ELR (cell line): ENCODE measurements at places on chromosomes 4 and X.

DNA sequence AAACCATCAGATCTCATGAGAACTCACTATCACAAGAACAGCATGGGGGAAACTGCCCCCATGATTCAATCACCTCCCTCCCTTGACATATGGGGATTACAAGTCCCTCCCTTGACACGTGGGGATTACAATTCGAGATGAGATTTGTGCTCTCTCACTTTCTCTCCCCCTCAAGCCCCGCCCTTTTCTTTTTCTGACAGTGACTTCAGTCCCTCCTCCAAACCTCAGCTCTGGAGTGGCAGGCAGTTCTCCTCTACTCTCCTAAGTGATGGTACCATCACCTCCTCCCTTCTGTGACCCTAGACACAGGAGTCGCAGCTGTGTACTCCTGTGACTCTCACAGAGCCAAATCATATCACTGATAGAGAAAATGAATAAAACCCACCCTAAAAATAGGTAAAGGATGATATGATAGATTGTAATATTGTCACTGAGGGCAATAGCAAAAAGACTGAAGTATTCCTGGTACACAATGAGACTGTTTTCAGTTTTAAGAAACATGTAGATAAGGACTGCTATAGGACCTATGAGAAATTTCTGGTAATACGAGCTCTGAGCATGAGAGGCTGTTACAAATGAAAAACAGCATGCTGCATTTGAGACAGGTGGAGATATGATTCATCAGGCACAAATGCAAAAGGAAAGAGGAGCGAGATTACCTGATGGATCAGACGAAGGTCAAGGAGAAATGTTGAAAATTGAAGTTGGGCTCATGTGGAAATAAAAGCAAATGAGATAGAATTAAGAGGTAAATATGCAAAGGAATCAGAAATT is 101.2 kb upstream of the CBLL2 start:
- DNase-seq, result no peak

DNA sequence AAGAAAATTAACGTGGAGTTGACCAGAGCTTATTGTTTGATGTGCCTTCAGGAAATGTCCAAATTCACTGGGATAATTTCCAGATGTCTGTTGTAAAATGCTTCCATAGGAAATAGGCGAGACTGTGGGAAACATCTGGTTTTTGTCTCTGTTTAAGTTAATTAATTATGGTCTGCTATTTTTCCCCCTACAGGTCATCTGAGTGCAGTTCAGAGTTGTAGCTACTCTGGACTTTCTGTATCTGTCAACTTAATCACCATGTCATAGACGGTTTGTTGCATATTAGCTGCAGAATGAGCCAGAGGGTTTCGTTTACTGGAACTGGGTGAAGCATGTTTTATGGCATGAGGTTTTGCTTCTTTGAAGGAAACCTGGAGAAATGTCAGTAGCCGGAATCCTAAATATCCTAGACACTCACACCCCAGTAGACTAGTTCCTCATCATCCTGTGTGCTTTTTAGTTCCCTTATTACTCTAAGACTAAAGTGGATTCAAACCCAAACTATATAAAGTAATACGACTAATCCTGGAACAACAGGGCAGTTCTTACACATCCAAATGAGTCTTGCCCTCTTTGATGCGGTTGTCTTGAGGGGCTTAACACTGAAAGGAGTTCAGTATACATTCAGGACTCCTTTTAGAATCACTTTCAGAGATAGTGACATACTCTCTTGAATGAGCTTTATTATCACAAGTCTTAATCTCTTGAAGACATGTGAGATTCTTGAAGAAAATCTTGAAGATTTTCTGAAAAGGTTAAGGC is 62.5 kb downstream of the PPEF1 start:
- no peak for DNase-seq

- DNase-seq, result no peak
These were observed 56.1 kb upstream of the EIF1AX start for GRCh38 chrX:20197641-20198210.

DNA sequence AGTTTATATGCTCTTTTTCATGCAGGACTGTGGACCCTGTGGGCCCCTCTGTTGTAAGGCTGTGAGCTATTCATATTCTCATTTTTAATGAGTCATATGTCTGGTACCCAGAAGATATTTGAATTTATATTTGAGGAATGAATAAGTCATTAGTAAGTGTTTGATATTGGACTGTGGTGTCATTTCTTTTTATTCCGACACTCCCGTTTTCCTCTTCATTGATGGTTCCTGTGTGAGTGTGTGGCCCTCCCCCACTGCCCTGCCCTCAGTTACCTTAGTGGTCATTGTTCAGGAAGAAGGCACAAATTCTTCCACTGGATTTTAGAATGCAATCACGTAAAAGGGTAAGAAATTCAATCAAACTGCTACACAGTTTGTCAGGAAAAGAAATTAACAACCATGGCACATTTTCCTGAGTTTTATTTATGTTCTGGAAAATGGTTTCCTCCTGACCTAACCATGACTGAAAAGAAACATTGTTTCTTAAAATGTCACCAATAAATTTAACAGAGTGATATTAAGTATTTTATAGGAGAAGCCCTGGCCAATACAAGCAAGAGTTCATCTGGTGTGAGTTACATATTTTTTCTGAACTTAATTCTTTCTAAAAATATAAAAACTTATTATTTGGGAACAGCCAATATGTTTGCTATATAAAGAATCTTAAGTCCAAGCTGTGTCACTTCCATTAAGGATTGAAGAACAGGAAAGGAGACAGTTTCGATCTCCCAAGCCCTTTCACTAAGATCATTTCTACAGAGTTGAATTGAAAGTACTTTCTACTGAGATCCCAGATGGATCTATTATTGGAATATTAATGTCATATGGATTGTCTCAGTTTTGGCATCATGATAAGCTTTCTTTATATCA is 370.5 kb upstream of the ANXA10 start:
- DNase-seq, result peak; percentile 31

- DNase-seq, result no peak
These were observed 228.1 kb upstream of the ANXA3 start for GRCh38 chr4:78323439-78323838.

DNA sequence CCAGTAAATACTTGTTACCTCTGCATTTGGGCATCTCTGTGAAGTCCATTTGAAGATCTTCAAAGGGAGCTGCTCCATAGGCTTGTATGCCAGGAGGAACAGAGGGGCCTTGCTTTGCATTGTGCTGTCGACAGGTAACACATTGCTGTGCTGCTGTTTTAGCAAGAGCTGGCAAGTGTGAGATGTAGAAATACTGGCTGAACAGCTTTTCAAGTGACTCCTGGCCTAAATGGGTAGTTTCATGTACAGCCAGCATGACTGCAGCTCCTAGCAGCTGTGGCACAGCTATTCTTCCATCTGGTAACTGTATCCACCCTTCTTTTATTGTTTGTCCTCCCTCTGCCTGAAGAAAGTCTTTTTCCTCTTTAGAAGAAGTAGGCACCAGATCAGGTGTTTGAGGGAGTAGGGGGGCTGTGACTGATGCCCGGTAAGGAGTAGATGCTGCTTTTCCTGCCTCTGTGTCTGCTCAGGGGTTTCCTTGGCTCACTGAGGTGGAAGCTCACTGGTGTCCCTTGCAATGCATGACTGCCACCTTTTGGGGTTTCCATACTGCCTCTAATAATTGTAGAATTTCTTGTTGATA is 965.3 kb downstream of the CCSER1 start:
- DNase-seq, result no peak

DNA sequence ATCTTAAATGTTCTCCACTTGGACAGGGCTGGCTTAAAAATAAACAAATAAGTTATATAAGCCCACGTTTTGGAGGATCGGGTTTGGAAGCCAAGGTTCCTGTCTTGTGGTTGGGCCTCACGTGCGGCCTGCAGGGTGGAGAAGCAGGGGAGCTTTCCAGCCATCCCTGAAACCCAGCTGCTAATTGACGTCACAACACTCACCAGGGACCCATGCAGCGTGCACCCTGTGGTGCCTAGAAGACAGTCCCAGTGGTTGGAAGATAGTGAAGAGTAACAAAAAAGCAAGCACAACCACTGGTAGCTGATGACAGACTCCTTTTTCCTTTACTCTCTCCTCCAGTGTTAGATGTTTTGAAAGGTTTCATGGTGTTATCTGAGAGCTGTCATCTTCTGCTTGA is 142.0 kb upstream of the RBPJ start:
- DNase-seq, result no peak

- DNase-seq, result no peak
These were observed 35.3 kb upstream of the CA5B start for GRCh38 chrX:15702488-15703371.

DNA sequence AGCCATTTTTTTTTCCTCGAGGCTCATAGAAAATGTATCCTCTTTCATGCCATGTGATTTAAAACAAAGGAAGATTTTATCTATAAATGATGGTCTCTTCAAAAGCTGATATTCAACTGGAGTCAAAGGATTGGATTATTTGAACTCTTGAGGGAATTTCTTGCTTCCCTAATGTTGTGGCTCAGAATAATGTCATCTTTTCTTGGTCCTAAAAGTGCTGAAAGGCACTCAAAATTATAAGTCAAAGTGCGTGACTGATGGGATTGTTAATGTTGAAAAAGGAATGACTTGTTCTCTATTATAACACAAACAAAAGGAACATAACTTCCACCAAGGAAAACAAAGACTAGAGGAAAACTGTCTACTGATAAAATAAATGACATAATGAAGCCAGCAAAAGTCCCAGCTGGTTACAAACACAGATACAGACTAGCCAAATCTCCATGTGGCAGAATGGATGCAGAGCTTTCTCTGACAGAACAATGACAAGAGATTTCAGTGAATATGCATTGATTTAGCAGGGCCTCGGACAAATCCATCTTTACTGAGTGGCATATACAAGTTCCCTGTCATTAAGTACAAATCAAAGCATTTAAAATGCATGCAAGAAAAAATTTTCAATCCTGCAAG is 552.6 kb downstream of the GBA3 start:
- no peak for DNase-seq
